ENCODE measurements at places on chromosomes 2 and 18.

DNA sequence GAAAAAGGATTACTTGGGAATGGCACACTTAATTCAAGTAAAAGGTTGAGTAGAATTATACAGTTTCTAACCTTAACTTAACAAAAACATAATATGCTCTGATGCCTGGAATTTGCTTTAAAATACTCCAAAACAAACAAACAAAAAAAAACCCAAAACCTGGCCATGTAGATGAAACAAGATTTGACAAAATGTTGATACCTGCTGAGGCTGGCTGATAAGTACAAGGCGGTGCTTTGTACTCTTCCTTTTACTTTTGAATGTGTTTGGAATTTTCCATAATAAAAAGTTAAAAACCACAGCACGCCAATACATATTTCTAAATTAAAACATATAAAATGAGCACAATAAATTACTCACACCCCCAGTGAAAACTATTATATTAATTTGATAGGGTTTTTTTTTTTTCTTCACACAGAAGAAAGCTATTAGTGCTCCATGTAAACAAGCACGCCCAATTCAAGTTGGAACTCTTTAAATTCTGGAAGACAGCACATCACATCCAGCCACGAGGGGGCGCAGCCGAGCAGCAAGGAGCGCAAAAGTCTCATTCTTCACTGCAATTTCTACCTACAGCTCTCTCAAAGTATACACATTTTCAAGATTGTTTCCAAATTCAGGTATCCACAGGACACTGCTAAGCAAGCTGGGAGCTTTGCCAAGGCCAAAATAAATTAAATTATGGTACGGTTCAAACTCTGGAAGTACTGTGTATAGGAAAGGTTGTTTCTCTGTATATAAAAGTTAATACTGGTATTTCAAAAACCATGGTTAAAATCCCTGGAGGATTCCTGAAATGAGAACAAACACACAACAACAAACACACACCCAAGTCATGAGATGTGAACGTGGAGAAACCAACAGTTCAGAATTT lies 7.5 kb downstream of the SERTAD2 start:
- no peak for DNase-seq

DNA sequence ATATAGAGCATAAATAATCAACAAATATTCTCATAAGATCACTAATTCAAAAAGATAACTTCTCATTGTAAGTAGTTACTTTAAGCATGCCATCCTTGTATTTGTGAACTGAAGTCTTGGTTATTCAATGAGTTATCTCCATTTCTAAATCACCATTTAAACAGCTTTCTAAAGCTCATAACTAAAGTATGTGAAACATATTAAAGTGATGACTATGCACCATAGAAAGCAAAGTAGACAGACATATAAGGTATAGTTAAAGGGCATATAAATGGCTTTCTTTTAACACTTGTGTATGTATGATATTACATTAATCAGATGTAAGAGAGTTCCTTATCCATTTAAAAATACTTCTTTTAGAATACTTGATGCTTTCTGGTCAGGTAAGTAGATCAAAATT lies 83.5 kb downstream of the IKZF2 start:
- no peak for DNase-seq

DNA sequence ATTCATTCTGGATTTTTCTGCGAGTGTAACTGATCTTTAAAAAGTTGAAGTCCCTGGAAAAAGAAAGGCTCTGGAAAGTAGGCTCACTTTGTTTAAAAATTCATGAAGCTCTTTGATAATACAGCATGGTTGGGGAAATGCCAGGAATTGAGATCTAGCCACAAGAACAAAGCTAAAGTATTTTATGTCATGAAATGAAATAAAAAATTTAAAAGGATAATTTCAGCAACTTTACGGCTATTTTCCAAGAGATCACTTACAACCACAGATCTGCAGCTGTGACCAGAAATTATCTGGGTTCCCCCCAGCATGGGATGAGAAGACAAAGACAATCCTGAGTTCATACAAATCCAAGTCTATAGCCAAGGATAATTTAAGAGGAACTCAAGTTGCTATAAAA lies 25.3 kb upstream of the RFX8 start:
- DNase-seq, result no peak

GRCh38 chr18:13642440-13642827 lies 83.9 kb downstream of the FAM210A start:
- no peak for DNase-seq

GRCh38 chr18:41569867-41570266 lies 385.2 kb upstream of the PIK3C3 start:
- DNase-seq, result no peak

DNA sequence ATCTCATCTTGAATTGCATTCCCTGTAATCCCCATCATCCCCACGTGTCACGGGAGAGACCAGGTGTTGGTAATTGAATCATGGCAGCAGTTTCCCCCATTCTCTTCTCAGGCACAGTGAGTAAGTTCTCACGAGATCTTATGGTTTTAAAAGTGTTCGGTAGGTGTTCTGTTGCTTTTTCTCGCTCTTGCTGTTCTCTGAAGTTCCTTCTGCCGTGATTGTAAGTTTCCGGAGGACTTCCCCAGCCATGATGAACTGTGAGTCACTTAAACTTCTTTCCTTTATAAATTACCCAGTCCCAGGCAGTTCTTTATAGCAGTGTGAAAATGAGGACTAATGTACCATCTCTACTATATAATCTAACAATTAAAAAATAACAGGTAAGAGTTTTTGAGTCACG lies 409.9 kb upstream of the NRXN1 start:
- no peak for DNase-seq

GRCh38 chr2:112870841-112871835 lies 34.6 kb upstream of the IL1B start:
- no peak for DNase-seq

GRCh38 chr2:144084114-144084661 lies 435.7 kb downstream of the ZEB2 start:
- DNase-seq, result no peak

DNA sequence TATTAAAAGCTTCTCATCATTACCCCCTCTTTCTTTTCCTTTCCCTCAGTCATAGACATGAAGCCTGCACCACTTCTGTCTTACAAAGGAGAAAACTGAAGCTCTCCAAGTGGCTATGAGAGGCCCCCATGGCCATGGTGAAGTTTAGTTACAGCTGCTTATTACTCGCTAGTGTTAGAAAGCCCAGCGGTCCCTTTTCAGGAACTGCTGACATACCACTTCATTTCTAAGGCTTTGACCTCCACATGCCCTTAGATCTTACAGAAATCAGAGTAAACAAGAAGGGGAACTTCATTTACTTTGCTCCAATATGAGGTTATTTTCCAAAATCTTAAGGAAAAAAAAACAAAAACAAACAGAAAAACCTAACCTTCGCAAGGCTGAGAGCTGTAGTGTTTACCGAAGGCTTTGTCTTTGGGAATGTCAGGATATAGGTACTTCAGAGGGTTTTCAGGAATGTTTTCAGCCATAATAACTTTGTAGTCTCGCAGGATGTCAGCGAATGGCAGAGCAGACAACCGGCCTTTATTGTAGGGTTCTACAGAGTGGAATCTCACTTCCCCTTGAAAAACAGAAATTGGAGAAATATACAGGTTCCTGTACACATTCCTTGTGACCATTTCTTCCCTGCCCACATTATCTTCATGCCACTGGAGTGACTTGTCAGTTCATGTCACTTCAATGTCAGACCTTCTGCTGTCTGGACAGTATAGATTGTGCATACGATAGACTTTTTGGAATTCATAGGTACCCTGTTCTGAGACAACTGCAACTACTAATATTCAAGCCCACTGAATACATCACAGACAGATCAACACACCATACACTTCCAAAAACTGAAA lies 18.8 kb upstream of the STAT1 start:
- no peak for DNase-seq

GRCh38 chr18:46461993-46462392 lies 195.0 kb downstream of the LOXHD1 start:
- DNase-seq, result no peak

DNA sequence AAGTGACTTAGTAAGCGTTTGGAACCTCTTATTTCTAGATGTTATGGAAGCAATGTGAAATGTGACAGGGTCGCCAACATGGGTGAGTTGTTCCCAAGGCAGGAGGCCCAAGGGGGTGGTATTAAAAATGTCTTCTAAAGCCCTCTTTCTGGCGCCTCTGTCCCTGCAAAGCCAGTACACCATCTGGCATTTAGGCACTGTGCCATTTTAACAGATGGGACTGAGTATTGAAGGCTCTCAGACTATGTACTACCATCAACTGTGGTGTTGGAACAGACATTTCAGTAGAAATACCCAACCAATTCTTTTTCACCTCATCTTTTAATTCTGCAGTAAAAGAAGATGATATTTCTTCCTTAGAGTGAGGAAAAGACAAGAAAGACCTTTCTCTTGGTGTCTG lies 384.5 kb upstream of the MMADHC start:
- peak; percentile 3 for DNase-seq

GRCh38 chr2:15472876-15473275 lies 88.3 kb downstream of the NBAS start:
- DNase-seq, result no peak

DNA sequence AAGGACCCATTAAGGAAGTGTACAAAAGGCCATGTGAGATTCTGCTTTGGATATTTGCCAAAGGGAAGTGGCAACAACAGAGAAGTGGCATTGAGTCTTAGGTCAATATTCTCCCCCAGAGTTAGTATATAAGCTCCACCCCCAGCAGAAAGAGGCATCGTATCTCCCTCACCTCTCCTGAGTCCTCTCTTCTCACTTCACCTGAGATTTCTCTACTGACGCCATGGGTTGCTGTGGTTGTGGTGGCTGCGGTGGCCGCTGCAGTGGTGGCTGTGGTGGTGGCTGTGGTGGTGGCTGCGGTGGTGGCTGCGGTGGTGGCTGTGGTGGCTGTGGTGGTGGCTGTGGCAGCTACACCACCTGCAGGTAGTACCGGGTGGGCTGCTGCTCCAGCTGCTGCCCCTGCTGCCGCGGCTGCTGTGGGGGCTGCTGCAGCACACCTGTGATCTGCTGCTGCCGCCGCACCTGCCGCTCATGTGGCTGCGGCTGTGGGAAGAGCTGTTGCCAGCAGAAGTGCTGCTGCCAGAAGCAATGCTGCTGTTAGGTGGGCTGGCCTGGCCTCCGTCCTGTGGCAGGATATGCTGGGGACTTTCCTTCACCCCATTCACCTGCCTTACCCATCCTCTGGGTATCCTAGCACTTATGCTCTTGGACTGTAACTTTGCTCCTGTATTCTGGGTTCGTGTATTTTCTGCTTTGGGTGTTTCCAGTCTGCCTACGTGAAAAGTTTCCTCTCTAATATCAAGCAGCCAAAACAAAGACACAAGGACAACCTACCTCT lies 5.9 kb downstream of the SCYGR3 start:
- no peak for DNase-seq

- peak; percentile 87 for DNase-seq
These were observed 10.7 kb upstream of the CWC22 start for GRCh38 chr2:180017784-180018183.

DNA sequence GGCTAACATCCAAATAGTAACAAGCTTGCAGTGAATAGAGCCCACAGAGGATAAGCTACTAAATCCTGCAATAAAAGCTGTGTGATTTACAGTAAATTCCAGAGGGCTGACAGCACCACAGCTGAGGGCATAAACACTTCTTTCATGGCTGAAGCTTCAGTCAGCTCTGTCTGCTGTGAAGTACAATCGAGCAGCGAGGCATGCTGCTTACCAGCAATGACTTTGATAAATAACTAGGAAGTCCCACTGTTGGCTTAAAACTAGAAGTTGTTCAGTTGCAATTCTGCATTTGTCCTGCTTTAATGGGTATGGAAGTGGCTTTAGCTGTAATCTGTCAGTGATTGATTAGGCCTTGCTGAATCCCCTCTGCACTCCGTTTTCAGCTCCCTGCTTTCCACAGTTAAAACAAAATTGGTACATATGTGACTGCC lies 65.2 kb upstream of the FIGN start:
- DNase-seq, result no peak

GRCh38 chr2:61620244-61621159 lies 82.3 kb upstream of the XPO1 start:
- DNase-seq, result peak; percentile 24

GRCh38 chr2:17326717-17327116 lies 191.5 kb downstream of the RAD51AP2 start:
- no peak for DNase-seq

GRCh38 chr2:226661789-226662545 lies 137.7 kb downstream of the IRS1 start:
- peak; percentile 80 for DNase-seq

DNA sequence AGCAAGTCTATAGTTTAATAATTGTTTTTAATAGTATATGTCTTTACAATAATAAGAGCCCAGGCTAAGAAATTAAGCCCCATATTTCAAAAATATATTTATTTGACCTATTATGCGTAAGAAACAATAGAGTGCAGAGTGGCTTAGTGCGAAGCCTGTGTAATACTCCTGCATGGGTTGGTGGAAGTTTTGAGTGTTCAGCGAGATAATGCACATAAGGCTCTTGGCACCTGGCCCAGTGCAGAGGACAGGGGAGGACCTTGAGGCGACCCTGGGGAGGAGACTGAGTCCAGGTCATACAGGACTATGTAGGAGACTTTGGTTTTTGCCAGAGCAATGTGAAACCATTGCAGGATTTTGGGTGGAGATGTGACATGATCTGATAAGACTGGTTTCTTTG lies 132.4 kb upstream of the ST6GAL2 start:
- no peak for DNase-seq

GRCh38 chr18:25039781-25040180 lies 312.2 kb downstream of the ZNF521 start:
- no peak for DNase-seq

DNA sequence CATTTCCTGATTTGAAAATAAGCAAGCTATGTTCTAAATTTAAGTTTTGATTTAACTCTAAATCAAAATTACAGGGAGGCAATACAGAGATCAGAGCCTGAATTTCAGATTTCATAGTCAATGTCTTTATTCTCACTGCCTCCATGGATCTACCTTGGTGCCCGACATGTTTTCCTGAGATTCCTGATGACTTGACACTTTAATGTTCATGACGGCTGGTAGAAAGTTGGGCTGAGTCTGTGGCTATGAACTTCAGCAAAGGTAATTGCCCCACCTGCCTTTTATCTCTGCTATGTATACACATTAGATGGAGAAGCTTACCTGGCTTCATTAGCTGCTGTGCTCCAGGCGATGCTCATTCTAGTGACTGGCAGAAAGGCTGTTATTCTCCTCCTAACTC lies 1390.5 kb upstream of the CELF4 start:
- DNase-seq, result no peak

DNA sequence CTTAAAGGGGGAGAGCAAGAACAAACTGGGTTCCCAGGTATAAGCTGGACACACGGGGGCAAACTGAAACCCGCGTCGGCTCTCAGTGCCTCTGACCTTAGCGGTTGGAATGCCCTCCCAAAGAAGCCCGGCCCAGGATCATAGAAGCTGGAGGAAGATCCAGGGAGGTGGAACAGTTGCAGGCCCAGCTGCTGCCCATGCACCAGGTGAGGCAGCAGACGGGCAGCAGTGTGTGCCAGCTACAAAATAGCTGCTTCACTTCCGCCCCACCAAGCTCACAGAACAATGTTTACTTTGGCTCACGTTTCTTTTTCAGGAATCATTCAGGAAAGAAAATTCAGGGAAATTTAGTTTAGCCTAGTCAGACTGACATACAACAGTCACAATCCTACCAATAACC lies 3.9 kb upstream of the ERMN start:
- DNase-seq, result no peak

GRCh38 chr2:205352593-205352992 lies 329.7 kb upstream of the NRP2 start:
- DNase-seq, result peak; percentile 68

All from fibroblast of the conjunctiva (primary cell).